Urothelium cell line (cell line): ENCODE measurements at places on chromosomes 6 and 20.

- peak; percentile 91 for DNase-seq
Observed at GRCh38 chr20:59751075-59751711, 146.9 kb downstream of the PHACTR3 start.

DNA sequence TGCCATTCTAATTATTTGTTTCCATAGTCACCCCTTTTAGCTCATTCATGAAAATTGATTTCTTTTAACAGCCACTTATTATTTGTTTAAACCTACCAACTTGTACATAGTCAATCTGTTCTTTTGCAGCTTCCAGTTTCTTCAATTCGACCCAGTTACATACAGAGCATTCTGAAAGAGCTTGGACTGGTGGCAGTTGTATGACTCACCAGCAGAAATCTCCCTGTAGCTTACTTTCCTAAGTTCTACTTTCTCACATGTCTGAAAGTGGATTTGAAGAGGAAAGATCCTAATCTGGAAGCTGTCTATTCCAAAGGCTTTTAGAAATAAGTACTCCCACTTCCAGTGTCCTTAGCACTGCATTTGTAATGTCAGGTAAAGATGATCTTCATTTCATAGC, 447.9 kb downstream of the HTR1B start:
- DNase-seq: no peak

GRCh38 chr6:14440940-14441781, 323.6 kb downstream of the CD83 start:
- DNase-seq: no peak

DNA sequence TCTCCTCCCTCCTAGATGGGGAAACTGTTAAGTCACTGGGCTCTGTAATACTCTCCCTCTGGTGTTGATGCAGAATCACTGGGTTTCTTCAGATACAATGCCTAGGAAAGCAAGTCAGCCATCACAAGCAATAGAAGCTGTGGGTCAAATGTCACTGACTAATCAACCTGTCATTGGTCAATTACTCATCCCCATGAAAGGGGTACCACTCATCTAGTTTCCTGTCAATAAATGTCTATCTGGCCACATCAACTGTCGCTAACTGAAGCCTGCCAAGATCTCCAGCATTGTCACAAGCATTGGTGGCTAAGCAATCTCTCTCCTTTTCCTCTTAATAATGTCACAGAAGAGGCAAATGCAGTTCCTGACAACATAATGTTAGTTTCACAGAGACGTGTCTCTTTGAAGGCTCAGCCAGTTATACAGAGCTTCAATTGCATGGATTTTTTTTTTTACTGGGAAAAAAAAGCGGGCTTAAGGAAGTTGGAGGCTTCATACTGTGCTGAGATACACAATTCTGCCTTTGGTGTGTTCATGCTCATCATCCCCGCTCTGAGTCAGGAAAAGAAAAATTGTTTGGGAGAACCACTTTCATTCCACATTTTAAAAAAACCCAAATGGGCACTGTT, 355.9 kb downstream of the BTBD9 start:
- no peak for DNase-seq

DNA sequence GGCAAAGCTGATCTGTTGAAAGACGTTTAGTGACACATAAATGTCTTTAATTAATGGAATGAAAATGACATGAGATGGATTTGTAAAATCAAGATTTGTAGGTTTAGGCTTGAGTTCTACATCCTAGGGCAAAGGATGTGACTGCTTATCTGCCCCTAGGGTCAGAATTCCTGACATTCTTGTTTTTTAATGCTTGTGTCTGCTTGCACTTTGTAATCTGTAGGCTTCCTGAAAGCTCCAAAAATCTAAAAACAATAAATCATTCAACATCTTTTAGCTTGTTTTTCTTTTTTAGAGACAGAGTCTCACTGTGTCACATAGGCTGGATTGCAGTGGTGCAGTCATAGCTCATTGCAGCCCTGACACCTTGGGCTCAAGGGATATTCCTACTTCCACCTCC, 107.9 kb upstream of the MLIP start:
- DNase-seq: no peak

GRCh38 chr6:157517601-157518359, 136.8 kb downstream of the ZDHHC14 start:
- DNase-seq: no peak

DNA sequence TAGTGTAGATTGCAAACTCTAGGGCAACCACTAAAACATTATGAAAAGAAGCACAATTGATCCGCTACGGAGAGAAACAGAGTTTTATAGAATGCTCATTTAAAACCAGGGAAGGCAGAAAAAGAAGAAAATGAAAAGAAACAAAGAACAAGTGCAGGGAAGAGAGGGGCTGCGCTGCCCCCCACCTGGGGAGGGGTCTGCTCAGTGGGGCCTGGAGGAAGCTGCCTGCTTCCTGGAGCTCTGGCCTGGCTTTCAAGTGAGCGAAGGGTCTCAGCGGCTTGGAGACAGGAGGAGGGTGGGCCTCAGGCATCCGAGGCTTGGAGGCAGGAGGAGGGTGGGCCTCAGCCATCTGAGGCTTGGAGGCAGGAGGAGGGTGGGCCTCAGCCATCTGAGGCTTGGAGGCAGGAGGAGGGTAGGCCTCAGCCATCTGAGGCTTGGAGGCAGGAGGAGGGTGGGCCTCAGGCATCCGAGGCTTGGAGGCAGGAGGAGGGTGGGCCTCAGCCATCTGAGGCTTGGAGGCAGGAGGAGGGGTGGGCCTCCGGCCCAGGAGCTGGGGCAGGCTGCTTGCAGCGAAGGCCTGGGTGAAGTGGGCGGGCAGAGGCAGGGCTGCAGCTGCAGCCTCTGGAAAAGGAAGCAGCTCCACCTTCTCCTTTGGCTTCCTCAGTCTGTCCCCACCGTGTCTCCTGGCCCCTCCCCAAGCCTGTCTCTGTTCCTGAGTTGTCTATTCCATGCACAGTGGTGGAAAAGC, 406.3 kb downstream of the TAF4 start:
- no peak for DNase-seq

GRCh38 chr6:86251106-86251505, 608.4 kb upstream of the SYNCRIP start:
- no peak for DNase-seq

DNA sequence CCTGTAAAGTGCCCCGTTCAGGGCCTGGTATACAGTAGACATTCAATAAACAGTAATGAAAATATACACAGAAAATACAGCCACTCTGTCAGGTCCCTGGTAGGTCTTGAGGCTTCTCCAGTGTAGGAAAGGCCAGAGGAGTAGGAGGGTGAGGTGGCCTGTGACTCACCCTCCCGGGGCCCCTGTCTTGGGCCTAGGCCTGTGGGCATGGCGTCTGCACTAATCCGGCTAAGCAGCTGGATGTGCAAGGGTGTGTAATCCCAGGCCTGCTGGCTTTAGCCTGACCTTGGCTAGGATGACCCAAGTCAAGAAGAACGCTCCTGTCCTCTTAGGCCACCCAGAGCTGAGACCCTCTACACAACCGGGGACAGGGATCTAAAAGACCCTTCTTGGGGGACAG, 84.9 kb downstream of the KCNB1 start:
- peak; percentile 81 for DNase-seq

- DNase-seq: no peak
Observed at GRCh38 chr6:62465206-62465605, 179.2 kb upstream of the KHDRBS2 start.

DNA sequence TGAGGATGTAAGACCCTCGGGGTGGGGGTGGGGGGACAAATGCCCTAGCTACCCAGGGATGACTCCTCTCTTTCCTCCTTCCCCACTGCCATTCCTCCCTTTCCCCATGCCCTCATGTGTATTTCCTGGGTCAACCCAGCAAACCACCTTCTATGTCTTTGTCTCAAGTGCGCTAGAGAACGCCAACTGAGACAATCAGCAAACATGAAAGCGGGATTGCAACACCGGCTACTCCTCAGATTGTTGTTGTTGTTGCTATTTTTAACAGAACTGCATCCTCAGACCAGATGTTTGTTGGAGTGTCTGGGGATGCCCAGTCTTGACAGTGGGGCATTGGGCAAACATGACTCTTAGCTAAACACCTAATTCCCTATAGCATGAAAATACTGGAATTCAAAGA, 39.3 kb upstream of the HIVEP1 start:
- DNase-seq: no peak

DNA sequence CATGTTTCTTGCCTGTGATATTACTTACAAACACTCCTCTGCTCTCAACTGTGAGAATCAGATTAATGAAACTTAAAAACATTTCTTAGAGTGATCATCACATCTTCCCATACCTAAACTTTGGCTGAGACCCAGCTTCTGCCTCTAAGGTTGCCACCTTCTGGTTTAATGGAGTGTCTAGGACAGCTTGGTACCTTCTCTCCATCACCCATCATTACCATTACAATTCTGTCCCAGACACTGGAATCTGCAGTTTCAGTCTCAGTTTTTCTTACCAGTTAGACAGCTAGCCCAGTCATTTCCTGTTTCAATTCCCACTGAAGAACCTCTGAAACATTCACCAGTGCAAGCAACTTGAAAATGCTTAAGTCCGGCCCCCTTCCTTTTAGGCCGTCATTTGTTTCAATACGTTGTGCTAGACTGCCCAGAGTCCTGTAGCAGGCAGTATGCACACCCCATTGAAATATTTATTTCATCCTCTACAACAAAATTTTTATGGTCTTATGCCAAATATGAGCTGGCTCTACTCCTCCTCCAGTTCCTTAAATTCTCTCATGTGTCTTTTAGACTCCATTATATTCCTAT, 107.0 kb upstream of the FOXO3 start:
- no peak for DNase-seq

GRCh38 chr6:10425975-10426780, 11.3 kb upstream of the TFAP2A start:
- no peak for DNase-seq

DNA sequence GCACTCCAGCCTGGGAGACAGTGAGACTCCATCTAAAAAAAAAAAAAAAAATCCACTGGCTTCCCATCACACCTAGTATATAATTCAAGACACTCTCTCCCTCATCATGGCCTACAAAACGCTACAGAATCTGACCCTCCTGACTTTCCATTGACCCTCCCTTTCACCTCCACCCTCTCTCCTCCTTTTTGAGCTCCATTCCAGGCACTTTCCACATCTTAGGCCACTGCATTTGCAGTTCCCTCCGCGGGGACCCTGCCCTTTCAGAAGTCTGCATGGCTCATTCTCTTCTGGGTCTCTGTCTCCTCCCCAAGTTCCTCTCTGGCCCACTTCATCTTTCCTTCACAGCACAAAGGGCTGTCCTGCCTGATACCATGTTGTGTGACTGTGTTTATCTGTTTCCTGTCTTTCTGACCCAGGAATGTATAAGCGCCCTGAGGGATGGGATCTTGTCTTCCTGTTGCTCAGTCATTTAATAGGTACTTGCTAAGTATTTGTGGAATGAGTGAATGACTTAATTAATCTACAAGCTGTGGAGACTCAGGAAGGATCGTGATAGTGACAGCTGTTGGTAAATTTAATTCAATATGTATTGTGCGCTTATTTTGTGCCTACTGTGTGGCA, 35.2 kb downstream of the NCR2 start:
- no peak for DNase-seq

DNA sequence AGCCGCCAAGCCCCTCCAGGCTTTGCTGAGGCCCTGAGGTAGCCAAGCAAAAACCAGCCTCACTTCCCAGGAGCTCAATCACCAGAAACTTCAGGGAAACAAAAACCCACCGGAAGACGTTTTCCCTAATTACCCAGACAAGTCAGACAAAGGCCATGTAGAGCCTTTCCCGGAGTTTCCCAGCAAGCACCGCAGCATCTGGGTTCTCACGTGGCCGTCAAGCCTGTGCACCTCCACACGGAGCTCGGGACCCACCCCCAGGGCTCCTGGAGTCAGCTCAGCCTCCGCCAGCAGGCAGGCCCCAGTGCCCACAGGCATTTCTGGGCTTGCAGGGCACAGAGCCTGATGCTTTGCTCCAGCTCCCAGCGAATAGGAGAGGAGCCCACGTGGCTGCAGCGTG, 10.1 kb upstream of the MRGBP start:
- DNase-seq: no peak

DNA sequence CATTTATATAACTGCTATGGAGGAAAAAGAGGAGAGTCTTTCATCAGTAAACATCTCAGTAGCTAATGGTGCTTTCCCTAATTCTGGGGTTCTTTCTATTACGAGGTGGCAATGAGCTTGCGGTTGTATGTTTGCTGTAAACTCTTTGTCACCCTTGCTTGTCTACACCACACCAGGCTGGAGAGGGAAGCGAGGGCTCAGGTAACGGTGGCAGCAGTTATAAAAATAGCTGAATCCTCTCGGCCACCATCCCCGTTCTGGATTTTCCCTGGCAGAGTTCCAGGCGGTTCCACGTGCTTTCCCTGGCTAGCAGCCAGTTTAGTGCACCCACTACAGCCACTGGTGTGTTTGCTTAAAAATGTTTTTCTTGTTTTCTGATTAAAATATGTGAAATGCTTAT, 39.0 kb downstream of the MAS1 start:
- DNase-seq: peak; percentile 21

DNA sequence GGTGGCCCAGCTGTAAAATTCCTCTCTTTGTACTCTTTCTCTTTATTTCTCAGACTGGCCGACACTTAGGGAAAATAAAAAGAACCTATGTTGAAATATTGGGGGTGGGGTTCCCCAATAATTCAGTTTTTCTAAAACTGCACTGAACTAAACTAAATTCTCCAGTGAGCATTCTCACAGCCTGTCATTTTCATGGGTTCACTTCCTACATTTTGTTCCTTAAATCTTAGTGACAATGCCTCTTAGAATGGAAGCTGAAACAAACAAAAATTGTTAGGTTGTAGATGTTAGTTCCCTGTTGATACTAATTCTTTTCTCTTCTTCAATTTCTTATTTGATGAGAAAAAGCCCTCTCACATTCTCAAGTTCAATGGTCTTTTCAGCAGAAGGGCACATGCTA, 35.8 kb upstream of the IFNGR1 start:
- DNase-seq: no peak

- no peak for DNase-seq
Observed at GRCh38 chr6:136466777-136467176, 83.4 kb downstream of the MAP7 start.

DNA sequence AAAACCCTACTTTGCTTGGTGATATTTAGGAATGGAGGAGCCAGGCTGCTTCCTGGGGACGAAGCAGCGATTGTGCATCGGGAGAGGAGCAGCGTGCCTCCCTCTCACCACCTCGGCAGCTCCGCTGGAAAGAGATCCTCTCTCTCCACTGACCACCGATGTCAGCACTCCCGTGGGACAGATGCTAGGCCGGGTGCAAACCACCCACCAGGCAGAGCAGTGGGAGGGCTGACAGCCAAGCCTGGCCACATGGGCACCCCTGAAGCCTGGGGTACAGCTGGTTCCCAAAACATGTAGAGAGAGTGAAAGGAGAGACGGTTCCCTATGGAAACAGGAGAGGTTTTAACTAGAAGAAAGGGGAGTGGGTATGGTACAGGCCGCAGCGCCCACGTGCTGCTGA, 220.0 kb downstream of the ANKRD60 start:
- DNase-seq: no peak

DNA sequence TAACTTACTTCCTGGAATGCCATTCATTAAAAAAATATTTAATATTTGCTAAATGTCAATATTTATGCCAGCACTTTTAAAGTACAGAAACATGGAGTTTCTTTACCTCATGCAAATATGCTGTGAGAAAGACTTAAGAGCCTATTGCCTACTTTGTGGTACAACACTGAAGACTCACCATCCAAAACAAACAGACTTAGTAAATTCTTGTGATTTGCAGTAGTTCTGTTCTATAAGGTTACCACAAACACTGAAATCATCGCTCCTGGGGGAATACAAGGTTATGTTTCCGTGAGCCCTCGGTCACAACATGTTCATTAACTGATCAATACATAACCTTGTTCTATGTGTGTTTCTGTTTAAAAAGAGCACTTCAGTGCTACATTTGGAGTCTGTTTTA, 78.3 kb downstream of the ATG5 start:
- DNase-seq: no peak

- DNase-seq: peak; percentile 81
Observed at GRCh38 chr20:47440857-47441773, 60.6 kb upstream of the NCOA3 start.

- no peak for DNase-seq
Observed at GRCh38 chr6:125415913-125416312, 114.1 kb upstream of the HDDC2 start.
